ENCODE measurements at places on chromosomes 16 and 17.
A peak's percentile ranks its signal among the peaks of the same experiment; 100 is the strongest.

DNA sequence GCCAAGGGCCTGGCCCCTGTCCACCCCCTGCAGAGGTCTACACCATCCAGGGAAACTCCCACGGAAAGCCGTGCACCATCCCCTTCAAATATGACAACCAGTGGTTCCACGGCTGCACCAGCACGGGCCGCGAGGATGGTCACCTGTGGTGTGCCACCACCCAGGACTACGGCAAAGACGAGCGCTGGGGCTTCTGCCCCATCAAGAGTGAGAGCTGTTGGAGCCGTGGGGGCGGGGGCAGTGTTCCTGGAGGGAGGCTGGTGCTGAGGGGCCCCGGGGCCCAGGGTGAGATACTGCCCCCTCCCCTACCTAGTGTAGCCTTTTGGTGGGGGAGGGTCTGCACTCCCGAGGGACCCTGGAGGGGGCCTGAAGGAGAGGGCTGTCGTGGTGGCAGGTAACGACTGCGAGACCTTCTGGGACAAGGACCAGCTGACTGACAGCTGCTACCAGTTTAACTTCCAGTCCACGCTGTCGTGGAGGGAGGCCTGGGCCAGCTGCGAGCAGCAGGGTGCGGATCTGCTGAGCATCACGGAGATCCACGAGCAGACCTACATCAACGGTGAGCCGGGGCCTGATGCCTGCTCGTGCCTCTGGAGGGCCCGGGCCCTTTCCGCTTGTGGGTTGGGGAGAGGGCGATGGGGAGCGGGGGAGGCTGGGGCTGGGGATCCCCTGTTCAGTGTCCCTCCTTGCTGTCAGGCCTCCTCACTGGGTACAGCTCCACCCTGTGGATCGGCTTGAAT lies 38.8 kb downstream of the MRC2 start:
- no peak for DNase-seq

DNA sequence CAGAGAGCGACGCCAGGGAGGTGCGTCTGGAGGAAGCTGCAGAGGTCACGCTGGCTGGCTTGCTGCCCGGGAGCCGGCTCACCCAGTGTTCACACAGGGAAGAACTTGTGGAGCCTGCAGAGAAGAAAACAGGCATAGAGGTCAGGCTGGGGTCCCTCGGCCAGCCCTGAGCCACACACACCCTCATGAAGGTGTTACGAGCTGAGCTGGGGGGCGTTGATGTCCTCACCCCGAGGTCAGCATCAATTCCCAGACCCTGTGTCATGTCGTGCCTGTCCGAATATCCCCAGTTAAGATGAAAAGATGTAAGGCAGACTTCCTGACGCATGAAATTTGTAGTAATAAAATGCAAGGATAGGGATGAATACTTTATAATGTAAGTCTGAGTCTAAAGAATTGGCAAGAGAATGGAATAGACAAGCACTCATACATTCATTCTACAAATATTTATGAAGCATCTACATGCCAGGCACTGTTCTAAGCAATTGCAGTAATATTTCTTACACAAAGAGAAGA lies 77.1 kb downstream of the USP31 start:
- DNase-seq: no peak

- DNase-seq: no peak
These were observed 26.6 kb downstream of the ITGB3 start for GRCh38 chr17:47280072-47280811.

GRCh38 chr17:31466096-31466760 lies 74.8 kb downstream of the RAB11FIP4 start:
- DNase-seq: no peak

DNA sequence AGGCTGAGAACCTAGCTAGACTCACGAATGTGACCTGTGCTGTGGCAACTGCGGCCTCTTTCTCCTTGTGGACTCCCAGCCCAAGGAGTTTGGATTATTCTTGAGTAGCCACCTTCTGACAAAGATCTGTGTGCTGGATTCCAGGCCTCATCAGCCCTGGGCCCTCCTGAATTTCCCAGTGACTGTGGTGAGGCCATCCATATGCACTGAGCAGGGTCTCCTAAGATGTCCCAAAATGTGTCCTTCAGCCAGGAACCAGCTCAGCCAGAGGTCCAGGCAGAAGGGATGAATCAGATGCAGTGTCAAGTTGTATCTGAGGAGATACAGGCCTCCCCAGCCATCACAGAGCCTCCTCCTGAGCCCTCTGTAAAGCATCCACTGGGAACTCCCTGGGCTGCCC lies 124.5 kb downstream of the CCDC182 start:
- no peak for DNase-seq

DNA sequence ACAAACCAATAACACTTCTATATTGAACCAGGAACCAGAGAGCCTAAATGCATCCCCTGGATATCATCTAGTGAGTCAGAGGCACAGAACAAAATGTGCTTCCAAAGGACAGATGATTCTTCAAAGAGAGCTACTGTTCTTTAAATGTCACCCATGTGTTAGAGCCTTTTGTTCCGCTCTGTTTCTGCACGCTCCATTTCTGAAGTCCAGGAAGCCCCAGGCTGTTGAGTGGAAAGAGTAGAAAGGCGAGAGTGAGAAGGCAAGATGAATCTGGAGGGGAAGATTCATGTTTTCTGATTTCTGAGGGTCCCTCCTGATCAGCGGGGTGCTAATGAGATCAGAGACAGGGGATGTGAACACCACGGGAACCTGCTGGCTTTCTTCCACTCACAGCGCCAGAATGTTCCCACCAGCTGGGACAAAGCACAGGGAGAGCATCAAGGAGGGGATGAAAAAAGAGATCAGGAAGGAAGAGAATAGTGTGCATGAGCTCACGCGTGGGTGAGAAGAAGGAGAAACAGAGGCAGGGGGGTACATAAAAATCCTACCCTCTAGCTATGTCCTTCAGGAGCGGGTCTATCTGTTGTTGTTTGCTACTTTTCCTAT lies 559.9 kb upstream of the HSBP1 start:
- DNase-seq: no peak

DNA sequence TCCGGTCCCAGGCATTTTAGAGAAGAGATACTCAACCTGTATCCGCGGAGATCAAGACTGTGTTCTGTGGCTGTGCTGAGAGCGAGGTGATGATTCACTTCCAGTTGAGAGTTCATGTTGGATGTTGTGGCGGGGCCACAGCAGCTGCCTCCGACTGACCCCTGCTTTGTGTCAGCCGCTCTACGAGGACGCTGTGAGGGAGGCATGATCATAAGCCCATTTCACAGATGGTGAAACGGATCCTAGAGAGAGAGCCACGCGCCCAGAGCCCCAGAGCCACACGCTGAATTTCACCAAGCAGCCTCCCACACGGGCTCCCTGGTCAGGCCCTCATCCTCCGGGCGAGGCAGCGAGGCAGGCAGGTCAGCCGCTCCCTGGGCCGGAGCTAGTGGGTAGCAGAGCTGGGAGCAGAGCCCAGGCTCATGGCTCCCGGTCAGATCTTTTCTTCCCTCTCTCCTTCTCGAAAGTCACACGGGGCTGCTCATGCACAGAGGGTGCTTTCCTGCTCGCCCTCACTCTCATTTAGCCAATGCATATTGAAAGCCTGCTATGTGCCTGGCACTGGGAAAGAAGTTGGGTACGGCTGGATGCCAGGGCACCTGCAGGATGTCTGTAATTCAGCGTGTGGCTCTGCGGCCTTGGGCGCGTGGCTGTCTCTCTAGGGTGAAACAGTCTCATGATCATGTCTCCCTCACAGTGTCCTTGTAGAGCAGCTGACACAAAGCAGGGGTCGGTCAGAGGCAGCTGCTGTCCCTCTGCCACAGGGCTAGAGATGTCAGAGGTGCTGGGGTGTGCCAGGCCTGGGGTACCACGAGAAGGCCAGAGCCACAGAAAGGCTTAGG lies 155.6 kb upstream of the CHMP6 start:
- no peak for DNase-seq

GRCh38 chr16:22092143-22092933 lies at the start of gene VWA3A:
TSS of gene VWA3A (plus strand) at chr16:22092541. CDS start at chr16:22092638, 97 bp downstream.
- no peak for DNase-seq

DNA sequence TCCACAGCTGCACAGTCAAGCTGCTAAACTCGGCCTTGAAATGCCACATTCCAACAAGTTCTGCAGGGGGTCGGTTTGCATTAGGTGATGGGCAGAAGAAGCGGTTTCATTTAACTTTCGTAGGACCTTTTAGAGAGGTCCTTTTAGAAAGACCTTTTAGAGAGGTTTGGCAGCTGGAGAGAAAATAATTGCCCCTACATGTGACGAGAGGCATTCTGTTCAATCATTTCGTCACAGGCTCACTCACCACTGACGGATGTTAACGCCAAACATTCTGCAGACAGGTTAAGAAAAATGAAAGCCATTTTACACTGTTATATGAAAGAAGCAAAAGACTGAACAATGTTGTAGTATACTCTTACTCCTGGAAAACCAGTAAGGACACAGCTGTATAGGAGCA lies 76.5 kb upstream of the ZNF423 start:
- no peak for DNase-seq

GRCh38 chr16:81185416-81185815 lies 53.1 kb upstream of the BCO1 start:
- DNase-seq: no peak

DNA sequence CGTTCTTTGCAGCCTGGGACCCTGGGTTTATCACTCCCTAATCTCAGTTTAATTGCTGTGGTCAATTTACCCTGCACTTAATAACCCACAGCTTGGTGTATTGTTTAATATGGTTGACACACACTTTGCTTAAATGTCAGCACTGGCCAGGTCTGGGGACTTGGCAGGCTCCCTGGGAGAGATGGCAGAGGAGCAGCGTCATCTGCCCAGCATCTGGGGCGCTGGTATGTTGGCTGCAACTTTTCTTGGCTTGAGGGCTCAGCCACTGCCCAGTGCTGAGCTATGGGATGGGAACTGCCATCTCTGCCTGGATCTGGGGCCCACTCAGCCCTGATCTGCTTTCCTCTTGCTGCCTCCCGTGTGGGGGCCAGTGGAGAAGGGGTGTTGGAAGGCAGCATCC lies 115.7 kb upstream of the IRX3 start:
- DNase-seq: no peak

DNA sequence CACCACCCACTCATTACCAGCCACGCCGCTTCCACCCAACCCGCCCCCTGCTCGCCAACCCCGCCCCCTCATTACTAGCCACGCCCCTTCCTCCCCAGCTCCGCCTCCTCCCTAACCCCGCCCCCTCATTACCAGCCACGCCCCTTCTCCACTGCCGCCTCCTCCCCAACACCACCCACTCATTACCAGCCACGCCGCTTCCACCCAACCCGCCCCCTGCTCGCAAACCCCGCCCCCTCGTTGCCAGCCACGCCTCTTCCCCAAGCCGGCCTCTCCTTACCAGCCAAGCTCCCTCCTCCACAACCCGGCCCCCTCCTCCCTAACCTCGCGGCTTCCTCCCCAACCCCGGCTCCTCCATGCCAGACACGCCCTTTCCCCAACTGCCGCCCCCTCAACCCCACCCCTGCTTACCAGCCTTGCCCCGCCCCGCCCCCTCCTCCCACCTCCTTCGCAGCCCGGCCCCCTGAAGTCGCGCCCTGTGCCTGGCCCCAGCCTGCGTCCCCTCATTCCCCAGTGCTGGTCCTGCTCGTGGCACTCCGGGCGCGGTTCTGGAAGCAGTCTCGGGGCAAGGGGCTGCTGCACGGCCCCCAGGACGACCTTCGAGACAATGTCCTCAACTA lies 7.3 kb downstream of the SLC22A31 start:
- DNase-seq: peak; percentile 36

DNA sequence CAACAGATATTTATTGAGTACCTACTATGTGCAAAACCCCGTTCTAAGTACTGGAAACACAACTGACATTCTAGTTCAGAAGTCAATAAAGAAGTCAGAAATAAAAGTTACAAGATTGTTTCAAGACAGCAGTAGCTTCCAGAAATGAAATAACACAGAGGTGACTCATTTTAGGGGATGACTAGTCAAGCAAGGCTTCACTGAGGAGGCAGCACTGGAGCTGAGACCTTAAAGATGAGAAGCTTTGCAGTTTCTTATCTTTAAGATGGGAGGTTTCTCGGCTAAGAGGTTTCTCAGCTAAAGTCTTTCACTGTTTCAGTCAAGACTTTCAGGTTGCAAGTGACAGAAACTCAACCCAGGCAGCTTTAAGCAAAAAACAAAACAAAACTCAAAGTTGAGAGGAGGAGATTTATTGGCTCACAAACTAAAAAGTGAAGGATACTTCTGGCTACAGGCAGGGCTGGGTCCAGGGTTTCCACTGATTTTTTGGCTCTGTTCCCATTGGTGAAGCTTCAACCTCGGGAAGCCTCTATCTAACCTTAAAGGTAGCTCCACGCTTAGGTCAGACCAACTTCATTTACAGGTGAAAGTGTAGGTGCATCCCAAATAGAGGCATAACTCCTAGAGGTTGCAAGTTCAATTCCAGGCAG lies 7.4 kb upstream of the MMP2 start:
- no peak for DNase-seq
